ENCODE measurements at places on chromosomes 2 and 18.
A peak's percentile ranks its signal among the peaks of the same experiment; 100 is the strongest.

DNA sequence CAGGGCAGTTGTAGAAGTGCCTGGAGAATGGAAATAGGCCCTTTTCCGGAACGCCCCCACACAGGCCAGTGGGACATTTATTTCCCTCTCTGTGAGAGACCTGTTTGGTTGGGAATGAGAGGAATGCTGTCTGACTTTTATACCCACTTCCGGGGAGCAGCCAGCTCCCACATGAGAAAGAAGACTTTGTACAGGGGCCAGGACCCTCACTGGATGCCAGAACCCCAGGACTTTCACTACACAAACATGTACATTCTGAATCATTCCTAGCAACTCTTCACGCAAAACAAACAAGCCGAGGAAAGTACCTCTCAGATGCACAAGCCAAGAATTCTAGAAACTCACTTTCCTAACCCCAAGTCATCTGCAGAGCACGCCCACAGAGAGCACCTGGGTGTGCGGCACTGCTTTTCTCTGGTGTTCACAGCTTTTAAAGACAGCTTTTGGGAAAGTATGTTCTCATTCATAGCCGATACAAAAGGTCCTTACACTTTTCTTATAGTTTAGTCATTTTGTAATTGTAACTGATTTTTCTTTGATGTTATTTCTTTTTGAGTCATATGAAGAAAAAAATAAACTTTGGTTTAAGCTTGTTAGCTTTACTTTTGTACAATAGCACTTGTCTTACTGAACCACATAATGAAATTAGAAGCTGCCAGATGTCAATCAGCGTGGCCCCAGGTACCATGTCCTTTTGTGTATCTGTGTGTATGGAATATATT lies 856.1 kb upstream of the ID2 start:
- peak; percentile 86 for DNase-seq

DNA sequence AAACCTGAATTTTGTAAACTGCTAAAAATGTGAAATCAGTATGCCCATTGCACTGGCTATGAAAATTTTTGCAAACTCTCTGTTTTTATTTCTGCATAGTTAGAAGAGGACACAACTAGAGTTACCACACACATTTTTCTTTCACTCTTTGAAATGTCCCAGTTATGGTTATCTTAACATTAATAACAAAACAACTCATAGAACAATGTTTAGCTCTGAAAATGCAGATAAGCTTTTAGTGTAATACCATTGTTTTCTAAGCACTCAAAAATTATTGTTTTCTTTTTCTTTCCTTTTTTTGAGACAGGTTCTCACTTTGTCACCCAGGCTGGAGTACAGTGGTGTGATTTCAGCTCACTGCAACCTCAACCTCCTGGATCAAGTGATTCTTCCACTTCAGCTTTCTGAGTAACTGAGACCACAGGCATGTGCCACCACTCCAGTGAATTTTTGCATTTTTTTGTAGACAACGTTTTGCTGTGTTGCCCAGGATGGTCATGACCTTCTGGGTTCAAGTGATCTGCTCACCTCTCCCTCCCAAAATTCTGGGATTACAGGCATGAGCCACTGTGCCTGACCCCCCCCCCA lies 1204.5 kb upstream of the ZEB2 start:
- DNase-seq = no peak

DNA sequence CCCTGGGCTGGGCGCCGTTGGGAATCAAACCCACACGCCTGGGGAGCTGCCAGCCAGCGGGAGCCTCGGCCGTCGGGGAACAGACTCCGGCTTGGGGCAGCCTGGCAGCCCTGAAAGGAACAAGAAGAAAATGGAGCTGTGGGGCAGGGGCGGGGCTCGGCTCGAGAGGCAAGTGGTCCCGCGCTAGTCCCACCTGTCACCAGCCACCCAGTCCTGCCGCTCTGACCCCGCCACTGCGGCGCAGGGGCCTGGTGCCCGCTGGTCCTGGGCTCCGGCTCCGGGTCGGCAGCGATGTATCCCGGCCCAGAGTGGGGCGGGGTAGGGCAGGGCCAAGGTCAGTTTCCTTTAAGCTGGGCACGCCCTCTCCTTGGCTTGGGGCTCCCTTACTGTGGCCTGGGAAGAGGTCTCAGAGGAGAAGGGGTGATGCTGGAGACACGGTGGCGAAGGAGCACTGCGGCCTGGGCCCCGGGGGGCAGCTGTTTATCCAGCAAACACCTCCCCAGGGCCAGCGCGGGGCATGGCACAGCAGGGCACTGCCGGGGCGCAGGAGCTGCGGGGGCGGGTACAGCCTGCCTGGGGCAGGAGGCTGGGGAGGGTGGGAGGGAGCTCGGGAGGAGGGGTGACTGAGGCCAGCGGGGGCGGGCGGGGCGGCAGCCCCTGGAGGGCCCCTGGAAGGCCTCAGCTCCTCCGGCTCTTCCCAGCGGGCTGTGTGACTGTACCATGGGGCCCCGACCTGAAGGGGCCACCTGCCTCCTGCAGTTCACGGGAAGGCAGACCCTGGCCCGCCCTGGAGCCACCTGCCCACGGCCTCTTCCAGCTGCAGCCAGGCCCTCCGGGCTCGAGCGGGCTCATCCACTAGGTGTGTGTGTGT lies 15.6 kb downstream of the ODC1 start:
- DNase-seq = peak; percentile 31

GRCh38 chr18:76943542-76944339 lies 121.4 kb downstream of the ZNF236 start:
- DNase-seq = no peak

GRCh38 chr18:77106331-77106730 lies 26.3 kb downstream of the MBP start:
- peak; percentile 75 for DNase-seq

- no peak for DNase-seq
These were observed 150.2 kb downstream of the PARD3B start for GRCh38 chr2:204695506-204695905.

- DNase-seq = no peak
These were observed 95.6 kb upstream of the LHCGR start for GRCh38 chr2:48851161-48851560.

GRCh38 chr2:26462511-26463243 lies 15.2 kb downstream of the OTOF start:
- no peak for DNase-seq

DNA sequence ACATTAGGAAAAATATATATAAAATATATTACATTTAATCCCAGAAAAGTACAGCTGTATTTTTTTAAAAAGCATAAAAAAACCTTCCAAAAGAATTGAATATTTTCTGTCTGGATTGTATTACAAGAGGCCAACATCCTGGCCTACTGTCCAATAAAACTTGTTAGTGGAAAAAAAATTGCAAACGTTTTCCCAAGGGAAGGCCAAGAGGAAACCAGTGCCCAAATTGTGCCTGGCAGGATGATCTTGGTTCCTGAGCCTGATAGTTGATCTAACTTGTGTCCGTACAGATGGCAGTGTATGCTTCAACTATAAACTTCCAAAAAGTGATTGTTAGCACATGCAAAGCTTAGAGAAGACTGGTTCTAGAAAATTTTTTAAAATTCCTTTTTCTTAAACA lies 90.6 kb upstream of the LPIN2 start:
- no peak for DNase-seq

DNA sequence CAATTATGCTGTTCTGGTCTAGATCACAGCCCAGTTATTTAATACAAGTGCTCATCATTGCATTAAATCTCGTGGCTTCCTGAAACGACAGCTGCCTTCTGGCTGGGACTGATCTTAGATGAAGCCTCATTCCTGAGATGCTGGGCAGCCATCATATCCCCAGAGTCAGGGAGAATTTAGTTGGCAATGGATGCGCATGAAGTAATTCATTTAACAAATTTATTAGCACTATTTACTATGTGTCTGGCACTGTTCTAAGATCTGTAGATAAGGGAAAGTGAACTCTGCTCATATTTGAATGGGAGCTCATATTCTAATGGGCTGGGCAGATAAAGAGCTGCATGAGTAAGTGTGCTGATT lies 244.7 kb downstream of the KCNS3 start:
- DNase-seq = no peak

DNA sequence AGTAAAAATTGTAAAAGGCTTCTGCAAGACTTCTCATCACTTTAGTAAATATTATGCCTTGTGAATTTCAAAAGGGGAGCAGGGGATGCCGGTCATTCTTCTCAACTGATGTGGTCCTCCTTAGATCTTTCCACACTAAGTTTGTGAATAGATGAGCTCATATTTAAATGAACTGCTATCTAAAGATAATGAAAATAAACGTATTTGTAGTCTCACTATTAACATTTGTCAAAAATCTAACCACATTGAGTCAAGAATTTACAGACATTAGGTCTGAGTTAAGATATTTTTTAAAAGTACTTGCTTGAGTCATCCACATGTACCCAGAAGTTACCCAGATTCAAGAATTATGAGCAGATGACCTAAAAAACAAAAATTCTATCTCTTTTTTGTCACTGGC lies 6.5 kb downstream of the PRPF40A start:
- no peak for DNase-seq

- no peak for DNase-seq
These were observed 38.1 kb downstream of the SMAD4 start for GRCh38 chr18:51068105-51068504.

DNA sequence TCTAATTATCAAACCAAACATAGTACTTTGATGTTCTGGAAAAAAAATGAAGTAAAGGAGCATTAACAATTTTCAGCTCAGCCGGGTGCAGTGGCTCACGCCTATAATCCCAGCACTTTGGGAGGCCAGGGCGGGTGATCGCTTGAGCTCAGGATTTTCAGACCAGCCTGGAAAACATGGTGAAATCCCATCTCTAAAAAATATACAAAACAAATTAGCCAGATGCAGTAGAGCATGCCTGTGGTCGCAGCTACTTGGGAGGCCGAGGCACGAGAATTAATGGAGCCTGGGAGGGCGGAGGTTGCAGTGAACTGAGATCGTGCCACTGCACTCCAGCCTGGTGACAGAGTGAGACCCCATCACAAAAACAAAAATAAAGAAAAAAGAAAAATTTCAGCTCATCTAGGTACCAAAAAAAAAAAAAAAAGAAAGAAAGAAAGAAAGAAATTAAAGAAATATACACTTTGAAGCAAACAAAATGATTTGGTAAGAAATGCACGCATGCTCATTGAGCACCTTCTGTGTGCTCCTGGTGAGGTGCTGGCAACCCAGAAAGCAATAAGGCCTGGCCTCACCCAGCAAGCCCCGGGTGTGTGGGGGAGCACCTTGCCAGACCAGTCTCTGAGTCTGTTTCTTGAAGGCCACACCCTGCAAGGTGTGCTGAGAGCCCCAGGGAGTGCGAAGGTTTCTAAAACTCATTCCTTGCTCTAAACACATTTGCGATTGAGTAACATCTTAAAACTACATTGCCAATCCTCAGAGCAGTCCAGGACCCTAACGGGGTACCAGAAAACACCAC lies 133.5 kb downstream of the TFCP2L1 start:
- DNase-seq = no peak

DNA sequence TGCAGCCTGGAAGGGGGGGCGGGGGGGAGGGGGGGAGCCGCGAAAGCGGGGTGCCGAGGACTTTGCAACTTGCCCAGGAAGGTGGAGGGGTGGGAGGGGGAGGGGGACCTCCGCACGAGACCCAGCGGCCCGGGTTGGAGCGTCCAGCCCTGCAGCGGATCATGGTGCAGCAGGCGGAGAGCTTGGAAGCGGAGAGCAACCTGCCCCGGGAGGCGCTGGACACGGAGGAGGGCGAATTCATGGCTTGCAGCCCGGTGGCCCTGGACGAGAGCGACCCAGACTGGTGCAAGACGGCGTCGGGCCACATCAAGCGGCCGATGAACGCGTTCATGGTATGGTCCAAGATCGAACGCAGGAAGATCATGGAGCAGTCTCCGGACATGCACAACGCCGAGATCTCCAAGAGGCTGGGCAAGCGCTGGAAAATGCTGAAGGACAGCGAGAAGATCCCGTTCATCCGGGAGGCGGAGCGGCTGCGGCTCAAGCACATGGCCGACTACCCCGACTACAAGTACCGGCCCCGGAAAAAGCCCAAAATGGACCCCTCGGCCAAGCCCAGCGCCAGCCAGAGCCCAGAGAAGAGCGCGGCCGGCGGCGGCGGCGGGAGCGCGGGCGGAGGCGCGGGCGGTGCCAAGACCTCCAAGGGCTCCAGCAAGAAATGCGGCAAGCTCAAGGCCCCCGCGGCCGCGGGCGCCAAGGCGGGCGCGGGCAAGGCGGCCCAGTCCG lies 540 bp downstream of the SOX11 start:
- no peak for DNase-seq

DNA sequence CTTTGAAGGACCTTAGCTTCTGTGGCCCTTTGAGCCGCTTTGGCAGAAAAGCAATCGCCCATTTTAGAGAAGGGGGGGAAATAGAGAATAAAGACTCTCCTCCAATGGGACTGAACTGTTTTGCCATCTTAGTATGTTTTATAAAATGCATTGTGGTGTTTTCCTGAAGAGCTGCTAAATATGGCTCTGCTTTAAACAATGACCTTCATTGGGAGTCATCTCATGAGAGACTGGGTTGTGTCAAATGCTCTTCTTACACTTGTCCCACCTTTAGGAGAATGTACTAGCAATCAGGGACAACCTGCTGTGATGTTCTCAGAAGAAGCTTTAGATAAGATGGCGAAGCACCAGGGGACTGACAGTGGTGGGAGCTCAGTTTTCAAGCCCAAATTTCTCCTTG lies 418.9 kb upstream of the POU3F3 start:
- DNase-seq = no peak

DNA sequence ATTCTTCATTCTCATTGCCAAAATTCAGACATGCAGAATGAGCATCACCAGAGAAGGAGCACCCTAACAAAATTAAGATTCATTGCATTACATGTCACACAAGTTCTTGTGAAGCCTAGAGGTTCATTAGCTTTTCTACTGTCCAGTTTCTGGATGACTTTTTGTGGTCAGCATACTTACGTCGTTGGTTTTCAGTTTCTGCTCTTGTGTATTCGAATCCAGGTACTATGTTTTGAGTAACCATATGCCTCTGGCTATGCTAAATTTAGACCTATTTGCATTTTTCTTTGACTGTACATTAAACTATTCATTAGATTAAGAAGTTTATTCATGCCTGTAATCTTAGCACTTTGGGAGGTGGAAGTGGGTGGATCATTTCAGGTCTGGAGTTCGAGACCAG lies 251.3 kb downstream of the PARD3B start:
- DNase-seq = peak; percentile 15

GRCh38 chr2:55926246-55926645 lies 2.7 kb upstream of the EFEMP1 start:
- DNase-seq = no peak

- no peak for DNase-seq
These were observed 21.9 kb upstream of the DNAJC10 start for GRCh38 chr2:182694189-182694588.

DNA sequence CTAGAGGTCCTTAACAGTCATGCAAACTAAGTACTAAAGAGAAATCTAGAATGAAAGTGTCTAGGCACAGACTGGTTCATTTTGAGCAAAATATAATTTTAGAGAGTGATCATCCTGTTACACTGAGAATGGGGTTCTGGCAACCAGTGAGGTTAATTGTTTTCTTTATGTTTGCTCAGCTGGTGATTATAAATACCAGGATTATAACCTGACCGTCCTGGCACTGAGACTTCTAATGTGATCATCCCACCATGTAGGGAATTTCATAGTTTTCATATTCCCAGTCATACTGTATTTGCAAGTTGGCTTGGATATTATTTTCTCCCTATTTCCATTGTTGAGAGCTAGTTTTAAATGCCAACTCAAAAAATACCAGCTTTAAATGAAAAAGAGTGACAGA lies 852.5 kb upstream of the LRATD1 start:
- DNase-seq = no peak

All from T-helper 2 cell treated with Interferon-gamma antibody and Interleukin-4, amounts not matched to agents 5 μg/mL and 100 μg/mL, for 36 hours (primary cell).